ENCODE measurements at places on chromosomes 13 and 19.

DNA sequence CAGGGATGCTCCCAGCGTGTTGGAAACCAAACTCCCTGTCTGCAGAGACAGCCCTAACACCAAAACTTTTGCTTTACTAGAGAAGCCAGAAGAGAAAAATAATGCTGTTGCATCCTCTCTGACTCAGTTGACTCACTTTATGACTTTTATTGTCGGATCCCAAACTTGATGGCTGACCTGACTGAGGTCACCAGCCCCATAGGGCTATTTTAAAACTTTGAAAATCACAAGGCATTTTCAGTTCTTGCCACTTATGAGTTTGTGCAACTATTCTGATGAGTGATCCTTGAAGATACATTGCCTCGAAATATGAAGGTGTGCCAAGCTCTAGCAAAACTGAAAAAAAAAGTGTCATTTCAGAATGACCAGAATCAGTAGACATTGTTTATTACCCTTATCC, 320.2 kb downstream of the DLEU7 start:
- DNase-seq: no peak

DNA sequence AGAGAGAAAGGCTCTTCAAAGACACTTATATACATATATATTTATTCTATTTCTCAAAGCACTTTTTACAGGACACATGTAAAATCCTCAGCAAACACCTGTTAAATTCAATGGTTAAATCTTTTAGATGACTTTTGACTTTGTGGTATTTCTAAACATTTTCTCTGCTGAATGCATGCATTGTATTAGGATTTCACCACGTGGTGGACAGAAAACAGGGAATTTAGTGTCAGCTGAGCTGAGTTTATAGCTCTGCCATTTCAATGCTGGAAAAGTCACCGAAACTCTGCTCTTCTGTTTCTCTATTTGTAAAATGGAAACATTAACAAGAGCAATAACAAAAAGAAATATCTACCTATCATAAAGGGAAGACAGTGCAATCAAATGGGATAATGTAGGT, 375.6 kb downstream of the ENOX1 start:
- no peak for DNase-seq

- no peak for DNase-seq
Observed at GRCh38 chr13:77113496-77113895, 86.5 kb upstream of the FBXL3 start.

DNA sequence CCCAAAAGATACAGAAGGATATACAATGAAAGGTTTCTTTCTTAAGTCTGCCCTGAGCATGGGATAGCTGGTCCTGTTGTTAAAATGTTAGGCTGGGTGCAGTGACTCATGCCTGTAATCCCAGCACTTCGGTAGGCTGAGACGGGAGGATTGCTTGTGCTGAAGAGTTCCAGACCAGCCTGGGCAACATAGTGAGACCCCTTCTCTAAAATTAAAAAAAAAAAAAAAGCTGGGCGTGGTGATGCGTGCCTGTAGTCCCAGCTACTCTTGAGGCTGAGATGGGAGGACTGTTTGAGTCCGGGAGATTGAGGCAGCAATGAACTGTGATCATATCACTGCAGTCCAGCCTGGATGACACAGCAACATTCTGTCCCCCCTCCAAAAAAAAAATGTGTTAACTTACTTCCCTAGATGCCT, 52.5 kb upstream of the SHKBP1 start:
- DNase-seq: no peak

GRCh38 chr13:45433381-45433790, 15.2 kb upstream of the SLC25A30 start:
- DNase-seq: no peak

DNA sequence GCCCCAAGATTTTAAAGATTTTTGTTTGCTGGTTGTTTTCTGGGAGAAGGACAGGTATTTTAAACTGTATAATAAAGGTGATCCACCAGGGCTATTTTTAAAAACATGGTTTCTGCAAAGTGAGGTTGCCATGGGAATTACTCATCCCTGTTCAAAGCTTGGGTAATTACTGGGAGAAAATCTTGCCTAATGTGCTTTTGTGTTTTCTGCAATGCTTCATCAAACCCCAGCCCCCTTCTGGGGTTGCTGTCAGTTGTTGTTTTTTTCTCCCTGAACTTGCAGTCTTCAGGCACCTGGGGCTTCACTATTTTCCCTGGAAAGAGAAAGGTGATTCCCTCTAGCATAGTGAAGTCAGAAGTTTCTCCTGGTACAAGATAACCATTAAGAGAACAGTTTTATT, 277.2 kb downstream of the NALCN start:
- DNase-seq: no peak

- no peak for DNase-seq
Observed at GRCh38 chr13:48561466-48562235, 28.8 kb upstream of the RCBTB2 start.

DNA sequence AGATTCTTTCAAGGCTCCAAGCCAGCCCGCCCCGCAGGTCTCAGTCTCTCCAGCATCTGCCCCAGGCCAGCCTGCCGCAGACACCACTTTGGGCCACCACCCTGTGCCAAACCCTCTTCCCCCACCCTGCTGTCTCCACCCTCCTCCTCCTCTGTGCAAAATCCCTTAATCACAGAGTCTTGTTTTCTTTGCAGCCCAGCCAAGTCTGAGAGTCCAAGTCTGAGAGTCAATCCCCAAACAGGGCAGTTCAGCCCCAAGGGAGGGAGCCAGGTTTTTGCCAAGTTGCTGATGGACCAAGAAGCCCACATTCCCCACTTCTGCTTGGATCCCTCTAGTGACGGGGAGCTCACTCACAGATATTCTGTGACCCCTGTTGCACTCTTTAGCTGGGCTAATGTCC, 3.1 kb downstream of the ADAMTS10 start:
- DNase-seq: no peak

- no peak for DNase-seq
Observed at GRCh38 chr19:43300876-43301765, 31.8 kb upstream of the PSG9 start.

- DNase-seq: no peak
Observed at GRCh38 chr13:111115965-111116521, 933 bp downstream of the ARHGEF7 start.

GRCh38 chr13:113029487-113030258, 60.7 kb downstream of the MCF2L start:
- no peak for DNase-seq

GRCh38 chr19:50357178-50358100, 8.0 kb downstream of the NAPSA start:
- DNase-seq: peak; percentile 27

GRCh38 chr19:8000298-8001038, 5.0 kb downstream of the ELAVL1 start:
- no peak for DNase-seq

GRCh38 chr13:99459099-99459850, 42.0 kb upstream of the TM9SF2 start:
- DNase-seq: no peak

DNA sequence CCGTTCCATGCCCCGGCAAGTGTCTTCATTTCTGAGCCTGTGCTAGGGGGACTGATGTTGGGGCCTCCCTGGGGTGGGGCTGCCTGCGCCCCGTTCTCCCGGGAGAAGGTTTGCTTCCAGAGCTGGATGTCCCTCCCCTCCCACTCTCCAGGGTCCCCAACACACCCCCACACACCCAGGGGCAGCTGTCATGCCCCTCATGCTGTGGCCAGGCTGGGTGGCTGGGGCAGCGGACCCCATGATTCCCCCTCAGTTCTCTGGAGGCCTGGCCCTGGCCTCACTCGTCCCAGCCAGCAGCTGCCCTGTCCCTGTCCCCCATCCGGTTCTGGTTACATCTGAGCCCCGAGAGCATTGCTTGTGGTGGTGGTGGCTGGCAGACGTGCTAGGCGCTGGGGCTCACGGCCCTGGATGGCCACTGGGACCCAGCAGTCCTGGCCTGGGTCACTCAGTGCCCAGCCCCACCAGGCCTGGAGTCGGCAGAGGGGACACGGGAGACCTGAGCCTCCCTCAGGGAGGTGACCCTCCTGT, 184.8 kb downstream of the KDM4B start:
- DNase-seq: no peak

DNA sequence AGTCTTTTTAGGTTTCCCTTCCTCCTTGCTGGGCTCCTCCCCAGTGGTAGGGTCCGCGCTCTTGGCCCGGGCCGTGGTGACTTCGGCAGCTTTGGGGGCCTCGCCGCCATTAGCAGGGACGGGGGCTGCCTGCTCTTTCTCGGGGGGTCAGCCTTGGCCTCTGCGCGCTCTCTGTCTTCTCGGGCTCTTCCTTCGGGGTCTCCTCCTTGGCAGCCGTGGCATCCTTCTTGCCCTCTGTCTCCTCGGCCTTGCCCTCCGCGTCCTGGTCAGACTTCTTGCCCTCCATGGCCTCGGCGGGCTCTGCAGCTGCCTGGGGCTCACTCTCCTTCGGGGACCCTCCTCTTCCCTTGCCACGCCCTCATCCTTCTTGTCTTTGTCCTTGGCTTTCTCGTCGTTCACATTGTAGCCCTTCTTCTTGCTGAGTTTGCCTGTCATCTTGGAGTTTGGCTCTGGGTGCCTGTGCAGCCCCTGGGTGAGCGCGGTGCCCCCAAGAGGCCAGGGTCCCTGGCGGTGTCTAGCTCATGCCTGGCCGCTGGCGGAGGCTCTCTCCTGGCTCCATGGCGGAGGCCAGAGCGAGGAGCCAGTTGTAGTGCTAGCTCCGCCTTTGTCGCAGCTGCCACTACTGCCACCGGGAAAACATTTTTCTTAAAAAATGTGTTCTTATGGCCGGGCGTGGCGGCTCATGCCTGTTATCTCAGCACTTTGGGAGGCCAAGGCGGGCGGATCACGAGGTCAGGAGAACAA, 283.0 kb upstream of the SGCG start:
- no peak for DNase-seq

DNA sequence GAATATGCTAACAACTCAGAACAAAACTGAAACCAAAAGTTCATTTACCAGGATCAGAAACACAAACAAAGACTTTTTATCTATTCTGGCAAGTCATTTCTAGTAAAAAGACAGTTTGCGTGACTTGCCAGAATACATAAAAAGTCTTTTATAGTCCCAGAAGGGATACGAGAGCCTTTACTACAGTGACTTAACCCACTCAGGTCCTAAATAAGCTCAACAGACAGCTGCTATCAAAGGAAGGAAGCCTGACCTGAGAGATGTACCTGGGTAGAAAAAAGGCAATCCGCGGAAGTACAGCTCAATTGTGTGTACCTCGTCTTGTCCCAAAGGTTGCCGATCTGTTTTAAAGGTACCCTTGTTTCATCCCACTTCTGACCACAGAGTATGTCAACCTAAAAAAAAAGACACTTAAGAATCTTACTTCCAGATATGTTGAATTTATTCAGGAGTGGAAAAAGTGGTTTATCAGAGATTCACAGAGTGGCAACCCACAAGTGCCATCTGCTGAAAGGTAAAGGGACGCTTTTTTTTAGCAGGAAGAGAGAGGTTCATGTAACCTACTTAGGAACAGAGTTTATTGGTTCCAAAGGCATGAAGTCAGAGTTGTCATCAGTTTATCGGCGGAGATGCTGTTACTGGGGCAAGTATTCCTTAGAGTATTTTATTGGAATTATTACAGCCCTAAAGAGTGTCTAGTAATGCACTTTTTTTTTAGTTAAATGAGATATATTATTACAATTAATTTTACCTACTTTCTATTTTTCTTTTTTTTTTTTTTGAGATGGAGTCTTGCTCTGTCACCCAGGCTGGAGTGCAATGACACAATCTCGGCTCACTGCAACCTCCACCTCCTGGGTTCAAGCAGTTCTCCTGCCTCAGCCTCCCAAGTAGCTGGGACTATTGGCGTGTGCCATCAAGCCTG, 69.7 kb upstream of the C1QTNF9B start:
- no peak for DNase-seq

- DNase-seq: no peak
Observed at GRCh38 chr19:54947381-54947780, at the start of gene NLRP7. TSS of gene NLRP7 (minus strand) at chr19:54947530.

GRCh38 chr13:38415233-38415632, 65.6 kb downstream of the UFM1 start:
- no peak for DNase-seq

GRCh38 chr13:78460176-78460575, 143.2 kb downstream of the POU4F1 start:
- DNase-seq: no peak

DNA sequence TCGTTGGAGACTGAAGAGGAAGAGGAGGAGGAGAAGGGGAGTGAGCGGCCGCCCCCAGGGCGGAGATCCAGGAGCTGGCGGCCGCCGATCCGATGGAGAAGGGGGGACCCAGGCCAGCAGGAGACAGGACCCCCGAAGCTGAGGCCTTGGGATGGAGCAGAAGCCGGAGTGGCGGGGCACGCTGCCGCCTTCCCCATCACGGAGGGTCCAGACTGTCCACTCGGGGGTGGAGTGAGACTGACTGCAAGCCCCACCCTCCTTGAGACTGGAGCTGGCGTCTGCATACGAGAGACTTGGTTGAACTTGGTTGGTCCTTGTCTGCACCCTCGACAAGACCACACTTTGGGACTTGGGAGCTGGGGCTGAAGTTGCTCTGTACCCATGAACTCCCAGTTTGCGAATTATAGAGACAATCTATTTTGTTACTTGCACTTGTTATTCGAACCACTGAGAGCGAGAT, 1.8 kb downstream of the GADD45B start:
- DNase-seq: no peak

DNA sequence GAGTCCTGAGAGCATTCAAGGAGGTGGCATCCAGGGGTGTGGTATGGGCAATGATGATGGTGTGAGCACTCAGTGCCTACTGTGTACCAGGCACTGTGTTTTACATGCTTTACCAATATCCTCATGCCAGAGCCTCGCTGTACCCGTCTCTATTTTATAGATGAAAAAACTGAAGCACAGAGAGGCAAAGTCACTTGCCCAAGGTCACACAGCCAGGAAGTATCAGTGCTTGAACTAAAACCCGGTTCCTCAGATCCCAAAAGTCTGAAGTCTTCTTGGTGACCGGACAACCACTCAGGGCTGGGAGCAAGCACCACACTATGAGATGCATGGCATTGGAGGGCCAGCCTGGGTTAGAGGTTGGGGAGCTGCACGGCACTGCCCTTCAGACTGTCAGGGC, 84.1 kb downstream of the CHST8 start:
- DNase-seq: no peak

GRCh38 chr13:41603917-41604316, 146.6 kb downstream of the RGCC start:
- no peak for DNase-seq

GRCh38 chr19:1068009-1069001, 1.3 kb downstream of the ARHGAP45 start:
- no peak for DNase-seq

- no peak for DNase-seq
Observed at GRCh38 chr19:18896421-18896841, 473 bp upstream of the CERS1 start.

DNA sequence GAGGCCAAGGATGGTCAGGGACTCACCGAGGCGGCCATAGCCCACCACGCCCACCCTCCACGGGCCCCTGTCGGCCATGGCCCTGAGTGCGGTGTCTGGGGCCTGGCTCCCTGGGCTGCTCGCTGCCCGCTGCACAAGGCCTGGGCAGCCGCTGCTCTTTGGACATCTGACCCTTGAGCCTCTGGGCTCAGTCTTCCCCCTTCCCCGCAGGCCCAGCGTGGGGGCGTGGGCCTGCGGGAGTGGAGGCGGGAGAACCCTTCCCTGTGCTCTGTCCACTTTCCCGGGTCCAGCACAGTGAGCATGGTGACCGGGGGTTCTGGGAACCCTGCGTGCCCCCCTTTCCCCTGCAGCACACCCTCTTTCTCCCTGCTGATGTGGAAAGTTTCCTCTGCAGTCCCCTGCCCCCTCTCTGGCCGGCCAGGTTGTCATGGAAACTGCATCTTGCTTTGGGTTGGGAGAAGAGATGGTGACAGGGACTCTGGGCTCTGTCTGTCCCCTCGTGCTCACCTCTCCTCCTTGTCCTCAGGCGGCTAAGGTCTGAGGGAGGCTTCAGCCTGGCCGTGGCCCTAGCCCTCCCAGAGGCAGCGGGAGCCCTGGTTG, at the start of gene ASPDH:
Gene ASPDH (minus strand): TSS at position 168 of the 600 bp plus-strand sequence. CDS start 90 bp downstream, at position 78.
- DNase-seq: no peak
